ENCODE measurements at places on chromosomes 11 and 22.

- DNase-seq, result no peak
These were observed 16.6 kb downstream of the TRIM29 start for GRCh38 chr11:120121336-120121735.

GRCh38 chr22:25081409-25081824, 118.2 kb upstream of the CRYBB3 start:
- peak; percentile 17 for DNase-seq

DNA sequence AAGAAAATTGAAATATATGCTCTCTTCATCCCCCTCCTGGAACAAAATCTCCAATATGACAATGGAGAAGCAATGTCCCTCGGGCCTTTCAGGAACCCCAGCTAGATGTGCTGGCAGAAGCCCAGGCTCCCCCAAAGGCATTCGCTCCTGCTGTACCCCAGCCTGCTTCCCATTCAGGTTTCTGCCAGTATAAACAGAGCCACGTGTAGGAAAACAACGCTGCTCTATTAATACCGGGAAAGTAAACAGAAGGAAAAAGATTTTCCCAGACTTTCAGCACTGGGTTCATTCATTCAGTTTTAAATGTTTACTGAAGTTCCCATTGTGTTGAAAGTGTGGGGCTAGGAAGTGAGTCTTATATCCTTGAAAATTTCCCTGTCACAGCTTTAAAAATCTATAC, 147.1 kb downstream of the CADM1 start:
- no peak for DNase-seq

DNA sequence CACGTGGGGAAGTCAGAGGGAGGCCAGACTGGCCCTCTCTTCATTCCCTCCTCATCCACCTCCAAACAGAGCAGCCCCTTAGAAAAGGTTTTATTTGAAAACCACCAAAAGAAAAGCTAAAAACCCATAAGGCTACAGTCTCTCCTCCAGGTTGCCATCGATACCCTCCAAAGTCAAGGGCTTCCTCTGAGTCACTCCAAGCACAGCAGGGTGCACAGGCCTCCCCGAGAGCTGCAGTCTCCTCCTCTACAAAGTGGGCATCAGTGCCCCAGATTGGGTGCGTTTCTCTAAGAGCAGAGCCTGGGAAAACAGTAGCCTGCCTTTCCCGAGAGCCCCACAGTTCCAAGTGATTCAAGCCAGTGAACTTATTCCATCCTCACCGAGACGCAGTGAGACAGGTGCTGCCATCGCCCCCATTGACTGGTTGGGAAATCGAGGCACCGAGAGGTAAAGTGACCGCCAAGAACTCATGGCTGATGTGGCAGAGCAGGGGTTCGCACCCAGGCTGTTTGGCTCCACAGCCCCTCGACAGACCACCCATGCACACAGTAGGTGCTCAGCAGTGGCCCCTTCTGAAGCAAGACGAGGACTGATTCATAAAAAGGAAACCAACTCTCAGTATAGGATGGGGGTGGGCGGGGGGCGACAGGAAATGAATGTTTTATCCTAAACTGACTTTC, 91.7 kb upstream of the SHISAL1 start:
- DNase-seq, result no peak

DNA sequence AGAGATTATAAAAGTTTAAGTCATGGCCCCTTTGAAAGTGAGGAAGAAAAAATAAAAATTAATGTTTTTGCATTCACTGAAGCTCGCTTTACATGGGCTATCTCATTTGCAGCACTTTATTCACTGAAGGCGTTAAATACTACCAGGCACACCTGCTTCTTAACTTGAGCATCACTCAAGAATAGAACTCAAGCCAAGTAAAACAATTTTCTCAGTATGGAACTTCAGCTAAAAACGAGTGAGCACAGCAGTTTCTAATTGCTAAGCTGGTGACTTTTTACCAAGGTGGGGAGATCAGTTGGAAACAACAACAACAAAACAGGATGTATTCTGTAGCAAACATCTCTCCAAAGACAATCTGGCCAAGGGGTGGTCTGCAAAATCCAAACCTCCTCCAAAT, 405.6 kb downstream of the RAB38 start:
- no peak for DNase-seq
